ENCODE measurements at places on chromosomes 1 and 21. TPM values are rescaled to one million over a fixed set of nuclear protein-coding genes. Genes with fewer than 3 reads are reported as not detected.

Gene GJA5
- 0.28 TPM for total RNA-seq

Gene PRDM16
- 0.57 TPM for total RNA-seq

Gene PLA2G2C
- not detected for total RNA-seq

DNA sequence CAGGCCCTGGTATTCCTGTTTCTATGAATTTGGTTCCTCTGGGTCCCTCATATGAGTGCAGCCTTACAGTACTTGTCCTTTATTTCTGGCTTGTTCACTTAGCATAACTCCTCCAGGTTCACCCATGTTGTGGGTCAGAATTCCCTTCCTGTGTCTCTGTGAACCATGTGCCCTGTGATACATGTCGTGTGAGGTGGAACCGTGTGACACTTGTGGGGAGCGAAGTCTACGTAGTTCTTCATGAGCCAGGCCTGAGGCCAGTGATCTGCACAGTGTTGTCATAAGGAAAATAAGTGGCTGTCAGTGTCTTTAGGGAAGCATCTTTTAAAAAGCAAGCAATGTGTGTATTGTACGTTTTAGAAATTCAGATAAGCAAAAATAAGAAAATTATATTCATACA, 122.8 kb downstream of the GALNT2 start:
- no peak for DNase-seq

DNA sequence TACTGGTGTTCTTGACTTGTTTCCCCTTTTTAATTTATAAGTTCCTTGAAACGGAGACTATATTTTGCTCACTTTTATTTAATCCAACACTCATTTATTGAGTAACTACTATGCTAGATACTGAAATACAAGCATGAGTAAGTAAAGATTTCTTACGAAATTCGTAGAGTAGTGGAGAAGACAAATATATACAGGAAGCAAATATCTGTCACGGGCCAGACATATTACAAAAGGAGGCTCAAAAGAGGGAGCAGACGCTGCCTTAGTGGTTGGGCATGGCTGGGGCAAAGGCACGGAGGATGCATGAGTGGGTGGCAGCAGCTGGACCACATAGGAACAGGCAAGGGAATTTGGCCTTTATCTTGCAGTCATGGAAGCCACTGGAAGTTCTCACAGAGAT, 6.8 kb downstream of the NCF2 start:
- DNase-seq: no peak

Gene TLCD4
- total RNA-seq: 0.11 TPM

Gene TNFRSF14
- 7.6 TPM for total RNA-seq

Gene RORC
- total RNA-seq: not detected

Gene ESRRG
- not detected for total RNA-seq

- no peak for DNase-seq
These were observed 2.4 kb downstream of the KRTAP10-2 start for GRCh38 chr21:44548922-44549321.

DNA sequence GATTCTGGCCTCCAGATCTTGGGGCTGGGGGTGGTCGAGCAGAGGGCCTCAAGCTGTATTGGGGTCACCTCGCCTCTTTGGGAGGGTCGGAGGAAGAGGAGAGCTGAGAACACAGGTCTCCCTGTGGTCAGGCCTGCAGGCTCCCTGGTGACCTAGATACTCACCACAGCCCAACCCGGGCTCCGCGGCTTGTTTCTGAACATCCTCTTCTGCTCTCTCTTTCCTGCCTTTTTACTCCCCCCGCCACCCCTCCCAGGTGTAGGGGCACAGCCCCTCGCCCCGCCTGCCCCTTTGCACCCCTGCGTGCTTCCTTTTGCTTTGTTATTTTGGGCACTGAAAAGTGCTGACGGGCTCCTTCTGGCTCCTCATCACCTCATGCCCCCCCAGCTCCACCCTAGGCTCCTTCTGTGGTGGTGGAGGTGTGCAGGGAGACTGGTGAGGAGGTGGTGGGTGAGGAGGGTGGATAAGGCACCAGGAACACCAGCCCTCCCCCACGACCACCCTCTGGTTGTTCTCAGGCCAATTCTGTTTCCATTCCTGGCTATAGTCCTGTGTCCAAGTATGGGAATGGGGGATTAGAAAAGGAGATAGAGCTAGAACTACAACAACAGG, 10.6 kb upstream of the LINGO4 start:
- DNase-seq: no peak

Gene MROH9
- not detected for total RNA-seq

DNA sequence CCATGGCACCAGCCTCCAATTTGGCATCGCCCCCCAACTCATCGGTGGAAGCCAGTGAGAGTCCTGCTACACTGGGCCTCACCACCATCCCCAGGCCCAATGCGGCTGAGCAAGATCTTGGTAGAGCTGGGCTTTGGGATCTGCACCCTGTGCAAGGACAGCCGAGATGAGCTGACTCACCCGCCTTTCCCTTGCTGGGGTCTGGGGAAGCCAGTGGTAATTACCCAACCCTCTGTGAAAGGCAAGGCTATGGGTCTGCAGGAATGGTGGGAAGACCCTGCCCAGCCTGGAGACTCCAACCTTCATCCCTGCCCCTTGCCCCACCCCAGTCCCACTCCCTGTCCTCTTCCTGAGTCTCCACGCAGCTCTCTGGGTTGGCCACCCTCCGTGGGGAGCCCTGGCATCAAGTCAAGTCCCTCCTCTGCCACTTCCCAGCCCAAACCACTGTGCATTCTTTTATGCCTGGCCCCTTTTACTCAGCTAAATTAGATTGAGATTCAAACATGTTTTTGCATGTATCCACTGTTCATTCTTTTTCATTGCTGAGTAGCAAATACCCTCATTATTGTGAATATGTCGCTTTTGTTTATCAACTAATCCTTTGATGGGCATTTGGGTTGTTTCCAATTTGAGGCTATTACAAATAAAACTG, 8.8 kb downstream of the SMCP start:
- no peak for DNase-seq

Gene TRMT1L
- total RNA-seq: 24.3 TPM

DNA sequence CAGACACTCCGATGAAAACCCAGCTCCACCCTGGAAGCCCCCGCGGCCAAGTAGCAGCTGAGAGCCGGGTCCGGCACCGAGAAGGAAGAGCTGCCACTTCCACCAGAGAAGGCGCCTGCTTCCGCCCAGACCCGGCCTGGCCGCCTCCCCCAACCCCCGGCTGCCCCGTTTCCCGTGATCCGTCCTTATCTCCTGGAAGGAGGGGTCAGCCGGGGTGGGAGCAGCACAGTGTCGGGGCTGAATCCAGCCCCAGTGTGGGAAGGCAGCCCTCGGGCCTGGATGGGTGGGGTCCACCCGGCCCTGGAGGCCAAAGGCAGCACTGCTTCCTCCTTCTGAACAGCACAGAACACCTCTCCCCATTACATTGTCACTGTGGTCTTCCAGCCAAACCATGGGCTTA, 69.4 kb downstream of the MEGF6 start:
- DNase-seq: no peak

DNA sequence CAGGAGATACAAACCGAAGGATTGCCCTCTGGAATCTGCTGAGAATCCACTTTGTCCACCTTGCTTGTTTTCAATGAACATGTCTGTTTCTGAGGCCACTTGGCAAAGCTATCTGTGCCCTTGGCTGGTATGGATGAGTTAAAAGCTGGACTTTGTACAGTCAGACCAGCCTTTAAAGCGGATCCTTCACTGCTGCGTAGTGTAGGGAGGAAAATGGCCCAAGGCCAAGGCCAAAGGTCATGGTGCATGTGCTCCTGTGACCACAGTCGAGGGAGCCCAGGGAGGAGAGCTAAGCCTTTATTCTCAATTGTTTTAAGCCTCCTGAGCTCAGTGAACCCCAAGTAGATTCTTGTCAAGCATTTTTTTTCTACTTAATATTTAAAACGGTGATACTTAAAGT, 37.0 kb downstream of the KCNJ15 start:
- DNase-seq: no peak

DNA sequence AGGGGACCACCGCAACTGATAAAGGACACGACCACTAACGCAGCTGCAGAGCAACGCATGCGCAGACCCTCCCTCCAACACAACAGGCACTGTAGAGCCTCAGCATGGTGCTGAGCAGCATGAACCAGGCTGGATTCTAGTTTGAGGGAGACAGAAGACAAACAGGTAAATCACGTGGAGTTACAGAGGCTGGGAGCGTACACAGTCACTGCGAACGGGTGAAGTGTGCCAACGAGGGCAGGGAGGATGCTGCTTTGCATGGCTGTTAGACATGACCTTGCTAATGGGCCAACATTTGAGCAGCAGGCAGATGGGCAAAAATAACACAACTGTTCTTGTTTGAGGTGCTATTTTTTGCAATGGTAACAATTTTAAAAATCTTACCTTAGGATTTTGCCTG, 55.2 kb upstream of the NADK start:
- DNase-seq: no peak

Gene SELL
- total RNA-seq: not detected

Gene FCRLA
- total RNA-seq: not detected

DNA sequence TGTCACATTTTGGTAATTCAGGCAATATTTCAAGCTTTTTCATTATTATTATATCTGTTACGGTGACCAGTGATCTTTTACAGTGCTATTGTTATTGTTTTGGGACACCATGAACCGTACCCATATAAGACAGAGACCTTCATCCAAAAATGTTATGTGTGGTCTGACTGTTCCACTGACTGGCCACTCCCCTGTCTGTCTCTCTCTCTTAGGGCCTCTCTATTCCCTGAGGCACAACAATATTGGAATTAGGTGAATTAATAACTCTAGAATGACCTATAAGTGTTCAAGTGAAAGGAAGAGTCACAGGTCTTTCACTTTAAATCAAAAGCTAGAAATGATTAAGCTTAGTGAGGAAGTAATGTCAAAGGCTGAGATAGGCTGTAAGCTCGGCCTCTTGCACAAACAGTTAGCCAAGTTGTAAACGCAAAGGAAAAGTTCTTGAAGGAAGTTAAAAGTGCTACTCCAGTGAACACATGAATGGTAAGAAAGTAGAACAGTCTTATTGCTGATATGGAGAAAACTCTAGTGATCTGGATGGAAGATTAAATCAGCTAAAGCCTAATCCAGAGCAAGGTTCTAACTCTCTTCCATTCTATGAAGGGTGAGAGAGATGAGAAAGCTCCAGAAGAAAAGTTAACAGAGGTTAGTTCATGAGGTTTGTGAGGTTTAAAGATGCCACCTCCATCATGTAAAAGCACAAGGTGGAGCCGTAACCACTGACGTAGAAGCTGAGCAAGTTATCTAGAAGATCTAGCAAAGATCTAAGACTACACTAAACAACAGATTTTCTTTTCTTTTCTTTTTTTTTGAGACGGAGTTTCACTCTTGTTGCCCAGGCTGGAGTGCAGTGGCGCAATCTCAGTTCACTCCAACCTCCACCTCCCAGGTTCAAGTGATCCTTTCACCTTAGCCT, 19.7 kb upstream of the DIPK1A start:
- no peak for DNase-seq

GRCh38 chr1:7621334-7622219, 149.5 kb upstream of the VAMP3 start:
- DNase-seq: no peak

Gene SPRR2E
- not detected for total RNA-seq

GRCh38 chr21:32389337-32390015, 3.3 kb downstream of the URB1 start:
- no peak for DNase-seq

DNA sequence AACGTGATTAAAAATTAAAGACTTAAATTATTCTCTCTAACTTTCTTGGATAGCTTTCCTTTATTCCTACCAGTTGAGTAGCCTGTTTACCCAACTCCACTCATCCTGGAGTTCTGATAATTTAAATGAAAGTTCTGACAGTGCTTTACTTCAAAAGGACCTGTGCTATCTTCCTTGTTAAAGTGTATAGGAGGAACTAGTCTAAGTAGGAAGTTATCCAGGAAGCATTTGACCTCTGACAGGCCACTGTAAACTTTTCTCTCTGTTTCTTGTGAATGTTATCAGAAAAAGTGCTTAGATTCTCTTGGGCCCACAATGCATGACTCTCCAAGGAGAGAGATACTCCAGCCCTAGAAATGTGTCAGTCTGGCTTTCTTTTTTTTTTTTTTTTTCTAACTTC, 9.2 kb downstream of the UAP1 start:
- DNase-seq: no peak

DNA sequence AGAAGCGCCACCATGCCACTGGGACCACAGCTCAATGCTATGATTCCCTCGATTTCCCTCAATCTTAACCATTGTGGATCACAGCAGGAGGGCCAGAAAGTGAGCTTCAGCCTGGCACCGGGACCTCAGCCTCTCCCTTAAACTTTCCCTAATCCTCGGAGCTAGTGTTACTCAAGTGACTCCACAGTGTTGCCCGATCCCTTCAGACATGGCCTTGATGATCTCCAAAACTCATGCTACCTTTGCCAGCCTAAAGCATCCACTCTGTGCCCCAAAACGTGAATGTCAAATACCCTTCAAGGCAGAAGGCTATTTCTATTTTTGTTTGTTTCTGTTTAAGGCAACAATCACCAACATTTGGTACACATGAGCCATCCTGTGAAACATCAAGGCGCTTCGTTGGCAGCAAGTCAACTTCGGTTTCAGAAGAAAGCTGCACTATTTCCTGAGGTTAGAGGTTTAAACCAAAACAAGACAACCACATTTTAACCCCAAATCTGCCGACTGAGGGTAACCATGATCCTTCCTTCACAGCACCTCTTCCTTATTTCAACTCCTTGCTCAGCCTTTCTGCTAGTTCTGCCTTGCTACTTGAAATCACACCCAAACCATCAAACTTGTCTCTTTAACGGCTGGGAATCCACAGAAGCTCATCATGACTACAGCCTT, 94.4 kb upstream of the KRTAP19-8 start:
- DNase-seq: no peak

Gene PSRC1
- 85.2 TPM for total RNA-seq

DNA sequence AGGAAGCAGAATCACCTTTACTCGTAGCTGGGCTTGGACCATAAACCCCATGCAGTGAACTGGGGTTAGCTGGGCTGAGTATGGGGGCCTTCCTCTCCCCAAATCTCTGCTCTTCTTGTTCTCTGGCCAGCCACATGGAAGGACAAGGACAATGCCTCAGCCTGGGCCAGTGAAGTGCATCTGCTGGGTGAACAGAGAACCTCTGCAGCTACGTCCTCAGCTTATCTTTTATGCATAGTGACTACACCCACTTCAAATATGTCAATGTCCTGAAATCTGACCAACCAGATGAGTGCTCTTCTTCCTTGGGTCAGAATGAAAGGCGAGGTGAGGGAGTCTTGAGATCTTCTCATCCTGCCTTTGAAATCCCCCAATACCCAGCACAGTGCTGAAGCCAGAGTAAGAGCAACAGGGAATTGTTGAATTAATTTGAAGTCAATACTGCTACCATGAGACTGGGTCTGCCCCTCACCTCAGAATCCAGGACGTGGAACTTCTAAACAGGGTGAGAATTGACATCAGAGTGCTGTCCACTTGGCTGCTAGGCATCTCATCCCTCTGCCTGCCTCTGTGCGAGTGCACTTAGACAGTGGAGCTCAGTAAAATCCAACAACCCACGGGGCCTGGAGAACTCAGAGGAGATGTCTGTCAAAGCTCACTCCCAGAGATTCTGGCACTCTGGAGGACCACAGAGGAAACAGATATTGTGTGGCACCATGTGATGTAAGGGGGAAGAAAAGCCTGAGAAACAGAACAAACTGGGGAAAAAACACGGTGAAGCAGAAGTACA, 99.0 kb downstream of the IER5 start:
- DNase-seq: no peak

Gene DTL
- 84.3 TPM for total RNA-seq

All from A673 (cell line).